Left kidney (tissue), 8 donors: ENCODE measurements at places on chromosomes 2 and 18. TPM values are rescaled to one million over a fixed set of nuclear protein-coding genes. Genes with fewer than 3 reads are reported as not detected.

FBLN7 gene
- polyA plus RNA-seq: 13.6 TPM

HOXD13 gene
- polyA plus RNA-seq: 0.20 TPM

SPATA3 gene
- not detected for polyA plus RNA-seq

CLASP1 gene
- 54.6 TPM for polyA plus RNA-seq

GPR45 gene
- polyA plus RNA-seq: not detected

FRZB gene
- polyA plus RNA-seq: 10.9 TPM

GPR155 gene
- 12.4 TPM for polyA plus RNA-seq

UCN gene
- 0.65 TPM for polyA plus RNA-seq
